ENCODE measurements at places on chromosomes 6 and 20.
A peak's percentile ranks its signal among the peaks of the same experiment; 100 is the strongest.

DNA sequence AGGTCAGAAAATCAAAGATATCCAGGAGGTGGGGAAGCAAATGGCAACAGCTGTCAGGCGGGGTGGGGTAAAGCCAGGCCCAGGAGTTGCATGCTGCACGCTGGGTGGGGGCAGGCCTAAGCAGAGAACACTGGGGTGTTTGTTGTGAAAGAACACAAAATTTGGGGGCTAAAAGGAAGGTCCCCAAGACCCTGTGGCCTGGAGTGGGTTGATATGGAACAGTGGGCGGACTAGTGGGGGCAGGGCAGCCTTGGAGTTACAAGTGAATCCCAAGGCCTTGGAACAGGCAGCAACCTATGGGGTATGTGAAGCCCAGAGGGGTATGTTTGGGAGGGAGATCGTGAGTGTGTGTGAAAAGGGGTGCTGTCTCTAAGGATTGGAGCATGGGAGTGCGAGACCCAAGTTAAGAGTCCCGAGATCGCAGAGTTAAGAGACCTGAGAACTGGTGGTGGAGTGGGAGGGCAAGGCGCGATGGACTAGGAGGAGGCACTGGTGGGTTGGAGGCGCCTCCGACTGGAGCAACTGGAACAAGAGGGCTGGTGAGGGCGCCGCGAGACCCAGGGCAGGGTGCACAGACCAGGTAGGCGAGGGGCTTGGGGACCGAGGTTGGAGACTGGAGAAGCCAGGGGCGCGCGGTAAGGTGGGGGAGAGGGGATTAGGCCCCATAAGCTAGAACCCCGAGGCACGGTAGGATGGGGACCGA is 658 bp downstream of the CUL7 start:
- DNase-seq, result no peak

DNA sequence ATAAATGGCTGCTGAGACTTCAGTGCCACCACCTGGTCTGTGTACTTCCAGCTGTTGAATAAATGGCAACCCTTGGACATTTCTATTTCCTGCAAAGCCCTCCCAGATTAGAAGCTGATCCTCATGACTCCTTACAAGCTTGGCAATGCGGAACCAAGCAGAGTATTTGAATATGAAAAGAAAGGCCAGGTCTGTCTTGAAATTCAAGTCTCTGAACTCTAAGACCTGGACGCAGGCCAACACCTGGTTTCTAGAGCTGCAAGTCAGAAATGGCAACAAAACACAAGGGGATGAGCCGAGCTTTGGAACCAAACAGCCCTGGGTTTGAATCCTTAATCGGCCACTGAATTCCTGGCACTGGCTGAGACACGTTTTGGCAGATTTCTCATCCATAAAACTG is 353.4 kb downstream of the PTPRT start:
- no peak for DNase-seq

GRCh38 chr6:43338243-43338642 is 29.6 kb upstream of the CRIP3 start:
- DNase-seq, result no peak

DNA sequence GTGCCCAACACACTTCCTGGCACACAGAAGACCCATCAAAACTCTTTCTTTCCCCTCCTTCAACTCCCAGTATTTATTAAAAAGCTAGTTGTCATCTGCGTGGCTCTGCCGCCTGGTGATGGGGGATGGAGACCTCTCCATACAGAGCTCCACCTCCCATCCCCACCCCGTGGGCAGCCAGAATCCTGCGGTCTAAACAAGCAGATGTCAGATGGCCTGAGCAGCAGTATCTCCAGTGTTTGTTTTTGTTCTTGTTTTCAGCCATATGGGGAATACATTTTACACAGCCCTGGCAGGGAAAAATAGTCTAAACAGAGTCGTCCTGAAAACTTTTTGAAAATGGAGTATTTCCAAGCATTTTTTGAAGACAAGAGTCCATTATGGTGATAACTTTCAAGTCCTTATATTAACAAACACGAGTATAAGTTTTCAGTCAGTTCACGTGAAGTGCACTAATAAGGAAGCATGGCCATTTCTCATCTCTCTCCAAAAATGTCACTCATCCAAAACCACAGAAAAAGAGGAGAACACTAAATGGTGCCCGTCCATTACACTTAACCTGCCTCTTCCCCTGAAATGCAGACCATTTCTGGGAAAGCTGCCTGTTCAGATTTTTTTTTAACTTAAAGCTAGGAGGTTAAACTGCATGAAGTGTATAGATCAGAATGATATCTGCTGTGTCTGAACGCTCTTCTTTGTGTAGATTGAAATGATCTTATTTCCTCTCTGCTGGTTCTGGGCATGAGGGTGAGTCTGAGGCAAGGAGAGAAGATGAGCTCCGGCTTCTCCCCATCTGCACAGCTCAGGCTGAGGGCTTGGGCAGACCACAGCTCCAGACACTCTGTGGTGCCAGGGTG is 91.0 kb downstream of the TCP11 start:
- peak; percentile 56 for DNase-seq

GRCh38 chr20:2839732-2840137 is 720 bp downstream of the PCED1A start:
- DNase-seq, result no peak

DNA sequence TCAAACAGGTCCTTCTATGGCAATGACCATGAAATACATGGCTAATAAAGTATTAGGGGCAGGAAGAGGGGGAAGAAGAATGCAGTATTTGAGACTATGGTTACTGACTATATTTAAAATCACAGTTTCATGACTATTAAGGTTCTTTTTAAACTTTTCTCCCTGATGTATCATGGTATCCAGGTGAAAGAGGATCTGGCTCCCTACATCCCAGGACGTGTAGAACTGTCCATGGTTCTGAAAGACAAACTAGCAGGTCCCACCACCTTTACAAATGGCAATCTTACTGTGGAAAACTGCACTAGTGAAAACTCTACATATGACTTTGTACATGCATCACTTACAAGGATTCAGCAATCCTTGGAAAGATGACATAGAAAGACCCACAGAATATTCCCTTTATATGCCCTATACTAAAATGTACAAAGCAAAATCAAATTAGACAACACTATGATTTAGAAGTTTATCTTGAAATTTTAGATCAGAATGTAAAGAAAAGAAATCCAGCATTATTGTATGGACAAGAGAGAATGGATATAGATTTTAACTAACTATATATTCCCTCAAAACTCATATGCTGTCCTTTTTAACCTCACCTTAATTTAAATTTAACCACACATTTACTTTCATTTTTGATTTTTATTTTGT is 33.5 kb downstream of the RPP21 start:
- DNase-seq, result no peak

DNA sequence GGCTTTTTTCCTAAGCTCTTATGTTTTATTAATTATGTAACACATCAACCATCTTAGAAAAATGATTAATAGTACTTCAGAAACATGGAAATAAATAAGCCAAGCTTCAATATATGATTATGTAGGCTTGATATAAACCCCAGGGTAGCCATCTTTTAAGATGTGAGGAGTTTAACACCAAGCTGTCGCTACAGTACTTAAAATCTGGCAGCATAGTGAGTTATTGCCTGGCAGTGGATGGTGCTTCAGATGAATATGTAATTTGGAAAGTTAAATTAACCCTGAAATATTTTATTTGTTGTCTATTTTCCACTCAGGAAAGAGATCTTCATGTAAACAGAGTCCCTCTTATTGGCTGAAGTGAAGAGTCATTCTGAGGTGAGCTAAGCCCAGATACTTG is 339.0 kb upstream of the ZFP64 start:
- DNase-seq, result no peak

- DNase-seq, result no peak
Measured at GRCh38 chr6:49548613-49549304, 1.7 kb upstream of the C6orf141 start.

DNA sequence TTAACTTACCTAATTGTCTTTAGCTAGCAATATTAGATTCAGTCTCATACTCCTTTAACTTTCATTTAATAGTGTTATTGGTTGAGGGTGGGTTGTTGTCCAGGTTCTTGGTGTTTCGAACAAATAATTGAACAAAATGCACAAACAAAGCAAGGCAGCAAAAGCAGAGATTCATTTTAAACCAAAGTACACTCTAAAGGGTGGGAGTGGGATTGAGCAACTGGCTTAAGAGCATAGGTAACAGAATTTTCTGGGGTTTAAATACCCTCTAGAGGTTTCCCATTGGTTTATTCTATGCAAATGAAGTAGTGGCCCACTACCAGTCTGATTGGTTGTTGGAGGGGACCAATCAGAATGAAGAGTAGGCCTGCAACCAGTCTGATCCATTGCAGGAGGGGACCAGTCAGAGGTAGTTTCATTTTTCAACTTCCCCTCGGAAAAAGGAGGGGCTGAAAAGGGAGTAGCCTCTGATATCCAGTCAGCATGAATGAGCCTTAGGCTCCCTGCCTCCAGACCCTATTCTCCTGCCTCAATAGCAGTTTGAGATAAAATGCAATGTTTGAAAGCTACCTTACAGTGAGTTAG is 26.3 kb upstream of the RAB23 start:
- DNase-seq, result no peak

DNA sequence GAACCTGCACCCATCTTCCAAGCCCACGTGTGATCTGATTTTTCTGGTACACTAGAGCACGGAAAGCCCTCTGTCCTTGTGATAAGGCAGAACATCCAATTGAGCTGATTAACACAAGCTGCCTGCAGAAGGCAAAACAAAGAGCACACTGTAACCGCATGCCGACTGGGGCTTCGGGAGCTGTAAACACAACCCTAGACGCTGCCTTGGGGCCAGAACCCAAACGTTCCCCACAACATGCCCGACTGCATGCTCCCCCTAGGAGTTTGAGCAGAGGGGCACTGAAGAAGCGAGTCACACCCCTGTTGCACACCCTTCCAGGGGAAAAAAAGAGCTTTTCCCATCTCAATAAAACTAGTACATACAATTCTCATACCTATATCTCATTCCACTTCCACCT is 470.7 kb downstream of the HTR1B start:
- no peak for DNase-seq

DNA sequence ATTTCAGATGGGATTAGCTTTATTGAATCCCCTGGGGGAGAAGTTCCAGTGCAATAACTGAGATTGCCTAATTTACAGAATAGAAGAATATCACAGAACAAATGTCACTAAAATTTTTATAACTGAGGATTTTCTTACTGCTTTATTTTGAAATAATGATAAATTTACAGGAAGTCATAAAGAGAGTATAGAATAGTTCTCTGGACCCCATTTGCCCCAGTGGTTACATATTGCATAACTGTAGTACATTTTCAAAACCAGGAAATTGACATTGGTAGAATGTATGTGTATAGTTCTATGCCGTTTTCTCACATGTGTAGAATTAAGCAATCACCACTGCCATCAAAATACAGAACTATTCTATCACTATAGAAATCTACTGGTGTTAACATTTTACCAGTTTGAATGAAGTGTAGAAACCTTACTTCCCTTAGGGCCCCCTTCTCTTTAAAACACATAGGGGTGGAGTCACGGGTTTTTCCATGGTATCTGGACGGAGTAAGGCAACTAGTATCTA is 18.3 kb downstream of the KIF6 start:
- DNase-seq, result no peak

DNA sequence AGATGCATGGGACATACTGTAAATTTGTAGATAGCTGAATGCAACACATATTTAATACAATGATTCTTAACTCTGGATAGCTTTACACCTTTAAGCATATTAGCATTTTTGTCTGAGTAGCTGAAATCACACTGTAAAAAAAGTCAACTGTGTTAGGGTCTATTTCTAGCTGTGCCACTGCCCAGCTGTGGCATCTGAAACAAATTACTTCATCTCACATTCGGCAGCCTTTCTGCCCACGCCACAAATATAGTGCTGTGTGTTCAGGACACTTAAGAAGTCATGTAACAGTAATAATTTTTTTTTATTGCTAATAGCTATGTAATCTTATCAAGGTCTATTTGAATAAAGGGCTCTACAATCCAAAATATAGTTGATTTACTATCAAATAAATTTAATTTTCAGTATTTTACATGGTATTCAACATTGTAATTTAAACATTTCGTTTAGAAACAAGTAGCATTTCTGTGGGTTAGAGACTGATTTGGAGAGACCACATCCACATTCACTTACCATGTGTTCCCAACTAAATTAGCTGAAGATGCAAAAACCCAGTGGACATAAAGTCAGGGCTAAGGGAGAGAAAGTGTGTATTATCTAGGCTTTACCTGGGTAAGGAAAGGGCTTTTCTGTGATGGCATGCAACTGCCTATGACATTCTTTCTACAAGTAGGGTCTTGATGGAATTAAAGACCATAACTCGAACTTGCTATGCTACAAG is 276.7 kb downstream of the PLCB1 start:
- DNase-seq, result no peak

- DNase-seq, result no peak
Measured at GRCh38 chr6:1619673-1620503, 10.2 kb downstream of the FOXC1 start.

DNA sequence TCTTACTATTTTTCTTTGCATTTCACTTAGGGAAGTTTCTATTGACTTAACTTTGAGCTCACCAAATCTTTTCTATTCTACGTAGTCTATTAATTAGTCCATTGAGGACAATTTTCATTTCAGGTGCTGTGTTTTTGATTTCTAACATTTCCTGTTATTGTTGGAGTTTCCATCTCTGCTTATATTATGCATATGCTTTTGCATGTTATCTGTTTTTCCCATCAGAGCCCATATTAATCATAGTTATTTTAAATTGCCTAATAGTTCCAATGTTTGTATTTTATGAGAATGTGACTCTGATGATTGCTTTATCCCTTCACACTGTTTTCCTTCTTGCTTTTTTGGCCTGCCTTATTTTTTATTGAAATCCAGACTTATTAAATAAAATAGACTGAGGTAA is 414.5 kb upstream of the OPRM1 start:
- no peak for DNase-seq

DNA sequence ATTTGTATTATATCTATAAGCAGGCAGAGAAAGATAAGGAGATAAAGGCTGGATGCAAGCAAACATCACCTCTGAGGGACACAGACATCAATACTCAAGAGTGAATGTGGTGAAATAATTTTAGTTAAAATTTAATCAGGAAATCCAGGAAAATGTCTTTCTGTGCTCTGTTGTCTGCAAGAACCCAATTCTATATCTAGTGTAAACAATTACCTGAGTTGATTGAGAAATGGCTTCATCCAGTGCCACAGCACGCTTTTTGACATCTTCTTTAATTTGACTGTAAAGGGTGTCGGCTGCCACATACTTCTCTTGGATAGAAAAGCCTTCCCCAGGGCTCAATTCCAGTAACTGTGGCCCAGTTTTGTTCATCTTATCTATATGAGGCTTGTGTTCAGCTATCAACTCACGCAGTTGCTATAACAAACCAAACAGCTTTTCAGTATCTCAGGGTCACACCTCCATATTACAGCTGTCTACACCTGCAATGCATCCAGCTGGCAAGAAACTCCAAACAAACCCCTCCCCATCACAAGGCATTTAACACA is 131.6 kb downstream of the DST start:
- no peak for DNase-seq

- no peak for DNase-seq
Measured at GRCh38 chr6:62265906-62266525, 20.0 kb downstream of the KHDRBS2 start.

- DNase-seq, result no peak
Measured at GRCh38 chr20:21505810-21506530, 7.9 kb downstream of the NKX2-2 start.

DNA sequence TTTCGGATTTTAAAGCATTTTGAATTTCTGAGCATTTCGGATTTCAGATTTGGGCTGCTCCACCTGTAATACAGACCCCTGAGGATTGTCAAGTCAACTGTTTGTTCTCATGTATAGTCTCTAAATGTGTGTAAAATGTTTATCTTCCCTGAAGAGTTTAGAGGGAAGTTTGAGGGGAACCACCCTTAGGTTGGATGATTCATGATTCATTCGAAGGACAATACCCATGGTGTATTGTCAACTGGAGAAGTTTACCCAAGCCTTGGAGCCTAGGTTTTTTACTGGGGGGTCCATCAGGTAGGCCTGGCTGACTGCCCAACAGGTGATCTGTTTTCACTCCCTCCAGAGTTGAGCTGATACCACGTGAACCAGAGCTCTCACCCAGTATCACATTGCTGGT is 18.9 kb downstream of the GSTA4 start:
- no peak for DNase-seq
